Stimulated activated naive CD4-positive, alpha-beta T cell (primary cell): ENCODE measurements at places on chromosomes 13 and 19.
A peak's percentile ranks its signal among the peaks of the same experiment; 100 is the strongest.

DNA sequence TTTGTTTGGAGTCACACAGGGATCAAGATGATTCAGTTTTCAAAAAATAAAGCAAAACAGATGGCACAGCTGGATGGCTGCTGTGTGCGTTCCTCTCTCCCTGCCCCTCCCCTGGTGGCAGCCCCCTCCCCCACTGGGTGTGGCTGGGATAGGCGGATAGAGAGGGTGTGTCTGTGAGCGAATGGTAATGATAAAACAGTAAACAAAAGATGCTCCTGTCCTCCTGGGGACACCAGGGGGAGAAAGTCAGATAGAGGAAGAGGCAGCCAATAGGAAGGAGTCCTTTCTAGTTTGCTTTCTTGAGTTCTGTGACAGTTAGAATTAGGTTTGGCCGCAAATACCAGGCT is 6.5 kb downstream of the TMEM255B start:
- DNase-seq: no peak

DNA sequence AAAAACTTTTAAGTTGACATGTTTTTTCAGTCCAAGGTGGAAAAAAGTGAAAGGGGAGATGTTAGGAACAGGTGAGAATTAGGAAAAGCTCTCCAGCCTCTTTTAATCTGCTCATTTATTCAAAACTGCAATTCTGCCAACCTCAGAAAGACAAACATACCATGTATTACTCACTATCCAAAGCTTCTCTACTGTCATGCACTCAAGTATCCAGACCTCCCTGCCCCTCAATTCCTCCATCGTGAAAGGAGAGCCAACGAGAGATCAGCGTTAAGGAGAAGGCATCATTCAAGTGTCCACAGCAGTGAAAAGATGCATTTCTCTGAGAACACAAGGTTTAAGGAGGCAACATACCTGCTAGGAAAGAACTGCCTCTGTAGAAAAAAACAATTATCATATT is 24.5 kb downstream of the DIAPH3 start:
- no peak for DNase-seq

- peak; percentile 78 for DNase-seq
Measured at GRCh38 chr13:91347996-91348905, 764 bp downstream of the MIR17HG start.

DNA sequence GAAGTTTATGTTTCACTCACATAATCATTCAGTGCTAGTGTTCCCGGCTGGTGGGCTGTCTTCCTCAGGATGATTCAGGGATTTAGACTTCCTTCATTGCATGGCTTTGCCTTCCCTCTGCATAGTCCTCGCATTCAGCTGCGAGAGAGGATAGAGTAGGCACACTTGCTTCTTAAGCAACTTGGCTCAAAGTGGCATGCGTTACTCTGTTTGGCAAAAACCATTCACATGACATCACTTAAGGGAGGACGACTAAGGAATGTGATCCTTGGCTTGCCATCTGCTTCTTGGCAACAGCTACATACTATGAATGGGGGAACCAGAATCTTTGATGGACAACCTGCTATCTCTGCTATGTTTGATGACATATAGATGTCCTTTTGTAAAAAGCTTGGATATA is 359.3 kb downstream of the TDRD3 start:
- DNase-seq: no peak
